ENCODE measurements at places on chromosomes 16 and 17. TPM values are rescaled to one million over a fixed set of nuclear protein-coding genes. Genes with fewer than 3 reads are reported as not detected.

Gene HS3ST3B1
- 11.8 TPM for polyA plus RNA-seq

Gene CCL1
- polyA plus RNA-seq: not detected

Gene FGF11
- polyA plus RNA-seq: 0.32 TPM

Gene ENO3
- 1.8 TPM for polyA plus RNA-seq

Gene TBC1D3I
- not detected for polyA plus RNA-seq

Gene NLRC3
- polyA plus RNA-seq: 31.9 TPM

Gene TTLL6
- not detected for polyA plus RNA-seq

Gene SLC47A1
- 0.29 TPM for polyA plus RNA-seq

Data from naive thymus-derived CD8-positive, alpha-beta T cell (primary cell).